Heart left ventricle (tissue), 16 donors: ENCODE measurements at places on chromosomes 12 and 14. TPM values are rescaled to one million over a fixed set of nuclear protein-coding genes. Genes with fewer than 3 reads are reported as not detected.

The HSPA2 gene
- 3.2 TPM for polyA plus RNA-seq

The ANG gene
- 4.3 TPM for polyA plus RNA-seq

The DACT1 gene
- polyA plus RNA-seq, result 0.57 TPM

The NPFF gene
- not detected for polyA plus RNA-seq

The PPP1R12A gene
- polyA plus RNA-seq, result 16.8 TPM

The C12orf54 gene
- not detected for polyA plus RNA-seq

The DNAH10 gene
- polyA plus RNA-seq, result 0.04 TPM

The DEPDC4 gene
- polyA plus RNA-seq, result not detected

DNA sequence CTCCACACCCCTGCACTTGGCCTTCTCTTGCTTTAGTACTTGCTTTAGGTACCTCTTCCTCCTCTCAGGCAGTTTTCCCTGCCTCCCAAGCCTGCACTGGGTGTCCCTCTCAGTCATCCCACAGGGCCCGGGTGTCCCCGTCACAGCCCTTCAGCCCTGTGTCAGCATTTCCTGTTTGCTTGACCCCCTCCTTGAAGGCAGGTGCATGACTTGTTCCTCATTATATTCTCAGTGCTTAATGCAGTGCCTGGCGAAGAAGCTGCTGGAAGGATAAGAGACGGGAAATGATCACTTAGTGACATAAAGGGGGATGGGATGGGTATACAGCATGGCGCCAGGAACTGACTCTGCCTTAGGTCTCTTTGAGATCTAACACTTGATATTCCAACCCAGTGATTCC is 61.5 kb downstream of the IQSEC3 start:
- no peak for DNase-seq

- no peak for DNase-seq
These were observed 377.4 kb downstream of the NAV3 start for GRCh38 chr12:78208092-78208491.

DNA sequence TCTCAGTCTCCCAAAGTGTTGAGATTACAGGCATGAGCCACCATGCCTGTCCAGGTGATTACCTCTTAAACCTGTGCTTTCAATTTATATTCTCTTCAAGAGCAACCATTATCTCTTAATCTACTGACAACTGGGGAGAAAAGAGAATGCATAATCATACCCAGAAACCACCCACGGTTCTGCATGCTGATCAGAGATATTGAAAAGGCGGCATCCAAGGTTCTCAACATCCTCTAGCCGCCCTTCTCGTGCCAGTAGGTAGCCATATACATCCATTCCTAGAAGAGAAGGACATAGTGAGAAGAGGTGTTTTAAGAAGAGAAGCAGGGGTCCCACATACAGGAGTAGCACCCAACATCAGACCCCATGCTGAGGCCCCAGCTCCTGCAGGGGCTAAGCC is 20.8 kb downstream of the ANAPC7 start:
- DNase-seq, result no peak

GRCh38 chr12:118982984-118983761 is 1.8 kb downstream of the SRRM4 start:
- DNase-seq, result no peak

DNA sequence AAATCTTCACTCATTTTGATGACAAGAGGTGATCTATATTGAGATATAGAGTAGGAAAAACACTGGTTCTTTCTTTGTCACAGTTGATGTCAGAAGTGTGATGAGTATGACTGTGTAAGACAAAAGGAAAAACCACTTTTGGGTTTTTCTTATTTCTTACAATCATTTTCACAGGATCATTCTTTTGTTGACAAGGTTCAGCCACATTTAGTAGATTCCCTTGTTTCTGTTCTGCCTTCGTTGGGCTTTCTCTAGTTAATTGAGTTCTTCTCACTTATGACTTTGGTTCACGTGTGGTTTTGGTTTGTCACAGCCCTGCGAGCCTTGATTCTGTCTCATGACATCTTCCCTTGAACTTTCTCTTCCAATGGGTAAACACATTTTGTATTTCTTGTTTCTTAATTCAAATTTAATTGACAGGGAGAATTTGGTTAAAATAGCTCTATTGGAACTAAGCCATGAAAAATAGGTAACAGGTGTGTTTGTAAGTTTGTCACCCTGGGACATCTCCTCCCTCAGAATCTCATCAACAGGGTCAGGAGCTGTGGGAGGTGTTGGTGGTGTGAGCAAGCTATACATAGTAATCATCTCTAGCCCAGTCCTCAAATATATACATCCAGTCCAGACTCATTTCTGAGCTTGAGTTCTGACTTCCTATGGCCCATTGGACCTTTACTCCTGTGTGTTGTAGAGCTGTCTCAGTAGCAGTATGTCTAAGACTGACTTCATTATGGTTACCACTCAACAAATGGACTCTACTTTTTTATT is 255.3 kb downstream of the BMP4 start:
- no peak for DNase-seq

GRCh38 chr14:27327095-27327494 is 729.3 kb upstream of the NOVA1 start:
- no peak for DNase-seq

DNA sequence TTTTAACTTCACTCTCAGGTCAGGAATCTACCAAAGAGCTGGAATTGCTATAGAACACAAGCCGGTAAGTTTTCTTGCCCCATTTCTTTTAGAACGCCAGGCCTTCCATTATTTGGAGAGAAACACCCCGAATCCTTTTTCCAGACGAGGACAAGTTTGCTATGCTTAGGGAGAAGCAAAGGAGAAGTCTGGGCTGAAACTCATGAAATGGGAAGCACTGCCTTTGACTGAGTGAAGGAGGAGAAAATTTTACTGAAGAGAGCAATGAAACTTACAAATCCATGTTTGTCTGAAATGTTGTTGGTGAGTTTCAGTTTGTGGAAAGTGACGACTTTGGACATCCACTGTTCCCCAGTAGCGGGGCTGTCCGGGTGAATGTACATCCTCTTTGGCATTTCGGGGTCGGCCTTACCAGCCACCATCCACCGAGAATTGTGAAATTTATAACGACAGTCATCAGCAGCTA is 3.3 kb downstream of the TBX3 start:
- no peak for DNase-seq

GRCh38 chr14:100620255-100621100 is 33.3 kb upstream of the BEGAIN start:
- no peak for DNase-seq
